Stimulated activated CD4-positive, alpha-beta T cell treated with anti-CD3 and anti-CD28 coated beads, Interleukin-1b, Interleukin-23, amount 100 ng/mL, for 24 hours (primary cell): ENCODE measurements at places on chromosomes 5 and 9.

GRCh38 chr9:76025286-76025685 is 134.8 kb downstream of the PCSK5 start:
- DNase-seq = no peak

DNA sequence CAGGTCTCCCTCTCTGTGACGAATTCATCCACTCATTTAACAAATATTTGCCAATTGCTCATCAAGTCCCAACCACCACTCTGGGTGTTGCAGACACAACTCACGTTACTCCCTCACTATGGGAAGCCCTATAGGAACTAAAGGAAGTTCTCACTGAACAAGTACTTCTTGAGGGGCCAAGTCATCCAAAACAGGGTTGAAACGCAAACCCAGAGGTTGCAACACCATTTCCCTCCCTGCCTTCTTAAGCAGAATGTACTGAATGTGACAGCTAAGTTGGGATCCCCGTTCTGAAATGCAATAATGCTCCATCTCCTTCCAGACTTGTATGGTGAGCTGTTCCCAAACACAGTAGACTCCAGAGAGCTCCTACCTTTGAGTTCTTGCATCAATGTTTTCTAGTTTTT is 34.3 kb downstream of the EPB41L4B start:
- no peak for DNase-seq

GRCh38 chr9:68705531-68706362 is 707 bp downstream of the PIP5K1B start:
- no peak for DNase-seq

- no peak for DNase-seq
These were observed 52.8 kb downstream of the CAST start for GRCh38 chr5:96714951-96715451.

DNA sequence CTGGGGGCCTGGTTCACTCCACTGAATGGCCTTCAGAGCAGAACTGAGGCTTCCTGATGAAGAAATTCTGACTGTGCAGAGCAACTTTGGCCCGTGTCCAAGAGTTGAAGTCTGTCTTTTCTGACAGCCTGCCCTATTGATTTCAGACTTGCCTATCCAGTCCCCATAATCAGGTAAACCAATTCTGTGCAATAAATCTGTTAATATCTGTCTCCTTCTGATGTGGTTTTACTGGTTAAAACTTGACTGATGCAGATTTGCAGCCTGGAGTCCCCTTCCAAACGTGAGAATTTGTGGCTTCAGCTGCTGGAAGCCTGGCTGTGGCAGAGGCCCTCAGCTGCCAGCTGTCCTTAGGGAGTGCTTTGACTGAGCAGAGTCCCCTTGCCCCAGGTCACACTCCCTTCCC is 283.9 kb upstream of the ANKRD55 start:
- DNase-seq = no peak

GRCh38 chr5:119332978-119333401 is 22.8 kb upstream of the TNFAIP8 start:
- DNase-seq = no peak

- no peak for DNase-seq
These were observed 689 bp downstream of the CNTRL start for GRCh38 chr9:121075251-121076036.

GRCh38 chr9:7186175-7186574 is 428.4 kb downstream of the KDM4C start:
- no peak for DNase-seq

DNA sequence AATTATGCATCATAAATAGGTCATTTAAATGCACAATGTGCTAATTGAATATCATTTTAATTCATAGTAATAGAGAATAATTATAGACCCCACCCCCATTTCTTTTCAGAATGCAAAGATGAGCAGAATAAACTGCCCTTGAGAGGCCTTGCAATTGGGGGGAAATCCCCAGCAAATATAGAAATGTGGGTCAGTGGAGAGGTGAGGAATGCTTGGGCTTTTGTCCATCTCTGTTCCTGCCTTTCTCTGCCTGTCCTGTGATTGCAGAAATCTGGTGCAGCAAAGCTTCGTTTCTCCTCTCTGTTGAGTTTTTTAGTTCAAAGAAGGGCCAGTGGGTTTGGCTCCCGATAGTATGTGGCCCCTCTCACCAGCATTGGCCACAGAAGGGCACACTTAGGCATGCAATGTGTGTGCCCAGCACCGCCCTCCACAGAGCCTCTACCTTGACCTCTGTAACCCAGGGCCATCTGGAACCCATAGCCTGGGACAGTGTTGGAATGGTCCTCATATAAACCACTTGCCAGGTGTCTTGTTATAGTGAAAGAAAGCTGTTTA is 164.2 kb downstream of the SEMA6A start:
- DNase-seq = no peak
